ENCODE measurements at places on chromosomes 4 and X. TPM values are rescaled to one million over a fixed set of nuclear protein-coding genes. Genes with fewer than 3 reads are reported as not detected.

DNA sequence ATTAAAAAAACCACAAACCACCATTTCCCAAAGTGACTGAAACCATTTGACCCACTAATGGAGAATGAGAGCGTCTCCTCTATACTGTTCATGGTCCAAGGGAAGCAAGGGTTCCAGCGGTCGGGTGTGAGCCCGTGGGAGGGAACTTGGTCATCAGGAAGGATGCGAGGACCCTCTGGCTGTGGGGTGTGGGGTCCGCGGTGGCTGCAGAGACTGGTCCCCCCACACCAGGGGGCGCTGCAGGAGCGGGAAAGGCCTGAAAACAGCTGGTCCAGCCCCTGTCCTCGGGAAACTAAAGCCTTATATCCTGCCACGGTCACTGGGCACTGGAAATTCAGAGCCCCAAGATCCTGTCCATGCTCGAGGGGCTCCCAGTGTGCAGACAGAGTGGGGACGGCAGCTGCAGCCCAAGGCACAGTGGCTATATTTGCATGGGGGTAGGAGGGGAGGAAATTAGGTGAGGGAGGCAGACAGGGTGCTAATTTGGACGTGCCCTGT lies 4.3 kb downstream of the BLOC1S4 start:
- DNase-seq, result peak; percentile 97

- DNase-seq, result no peak
Measured at GRCh38 chr4:26737385-26737784, 123.3 kb upstream of the STIM2 start.

Gene GPR173
- 9.4 TPM for total RNA-seq

Gene TRIM75
- not detected for total RNA-seq
